H9 (cell line): ENCODE measurements at places on chromosomes 6 and 20.

GRCh38 chr6:20868397-20869096, 334.3 kb downstream of the CDKAL1 start:
- peak; percentile 48 for DNase-seq

DNA sequence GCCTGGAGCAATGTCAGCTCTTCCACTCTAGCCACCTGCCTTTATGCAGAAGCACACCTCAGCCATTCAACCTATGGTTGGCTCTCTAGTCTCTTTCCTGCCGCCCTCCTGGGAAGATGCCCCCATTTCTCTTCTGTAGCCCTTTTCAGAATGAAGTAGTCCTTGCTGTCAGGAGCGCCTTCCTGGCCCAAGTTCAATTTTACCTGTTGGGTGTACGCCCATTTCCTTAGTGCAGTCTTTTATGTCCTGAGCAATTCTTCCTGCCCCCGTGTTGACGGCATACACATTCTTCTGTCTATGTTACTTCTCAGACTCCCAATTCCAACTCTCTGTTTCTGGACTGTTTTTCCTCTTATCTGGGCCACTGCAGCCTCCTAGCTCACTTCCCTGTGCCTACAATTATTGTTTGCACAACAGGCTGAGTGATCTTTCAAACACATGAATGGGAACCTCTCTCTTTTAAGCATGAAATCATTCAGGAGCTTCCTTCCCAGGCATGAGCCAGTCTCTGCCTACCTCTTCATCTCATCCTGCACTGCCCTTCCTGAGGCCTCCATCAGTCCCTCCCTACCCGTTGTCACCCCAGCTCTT, 389.2 kb downstream of the CD83 start:
- no peak for DNase-seq

DNA sequence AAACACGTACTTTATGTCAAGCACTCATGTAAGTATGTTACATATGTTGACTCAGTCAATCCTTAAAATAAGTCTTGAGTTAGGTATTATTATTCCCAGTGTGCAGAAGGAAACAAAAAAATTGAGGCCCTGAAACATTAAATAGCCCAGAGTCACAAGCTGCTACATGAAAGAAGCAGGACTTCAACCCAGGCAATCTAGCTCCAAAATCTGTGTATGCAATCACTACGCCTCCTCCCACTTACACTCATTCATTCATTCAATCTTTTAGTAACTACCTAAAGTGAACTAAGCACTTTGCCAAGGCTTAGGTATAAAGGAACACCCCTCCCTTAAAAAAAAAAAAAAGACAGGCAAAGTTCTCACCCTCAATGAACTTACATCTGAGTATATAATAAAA, 9.3 kb downstream of the ARHGAP18 start:
- DNase-seq, result no peak

GRCh38 chr6:142800240-142800639, 144.7 kb downstream of the HIVEP2 start:
- DNase-seq, result no peak

GRCh38 chr6:107956586-107957307, 1.3 kb downstream of the SEC63 start:
- DNase-seq, result no peak

GRCh38 chr20:61303675-61304074, 51.6 kb downstream of the CDH4 start:
- no peak for DNase-seq

- no peak for DNase-seq
These were observed 21.6 kb upstream of the FKBP5 start for GRCh38 chr6:35710241-35710847.

- peak; percentile 43 for DNase-seq
These were observed 26.2 kb downstream of the SLC16A10 start for GRCh38 chr6:111113336-111114086.

- no peak for DNase-seq
These were observed 31.5 kb downstream of the THBS2 start for GRCh38 chr6:169222126-169222525.

- DNase-seq, result peak; percentile 4
These were observed 95.2 kb downstream of the ANKRD60 start for GRCh38 chr20:58133020-58133808.

DNA sequence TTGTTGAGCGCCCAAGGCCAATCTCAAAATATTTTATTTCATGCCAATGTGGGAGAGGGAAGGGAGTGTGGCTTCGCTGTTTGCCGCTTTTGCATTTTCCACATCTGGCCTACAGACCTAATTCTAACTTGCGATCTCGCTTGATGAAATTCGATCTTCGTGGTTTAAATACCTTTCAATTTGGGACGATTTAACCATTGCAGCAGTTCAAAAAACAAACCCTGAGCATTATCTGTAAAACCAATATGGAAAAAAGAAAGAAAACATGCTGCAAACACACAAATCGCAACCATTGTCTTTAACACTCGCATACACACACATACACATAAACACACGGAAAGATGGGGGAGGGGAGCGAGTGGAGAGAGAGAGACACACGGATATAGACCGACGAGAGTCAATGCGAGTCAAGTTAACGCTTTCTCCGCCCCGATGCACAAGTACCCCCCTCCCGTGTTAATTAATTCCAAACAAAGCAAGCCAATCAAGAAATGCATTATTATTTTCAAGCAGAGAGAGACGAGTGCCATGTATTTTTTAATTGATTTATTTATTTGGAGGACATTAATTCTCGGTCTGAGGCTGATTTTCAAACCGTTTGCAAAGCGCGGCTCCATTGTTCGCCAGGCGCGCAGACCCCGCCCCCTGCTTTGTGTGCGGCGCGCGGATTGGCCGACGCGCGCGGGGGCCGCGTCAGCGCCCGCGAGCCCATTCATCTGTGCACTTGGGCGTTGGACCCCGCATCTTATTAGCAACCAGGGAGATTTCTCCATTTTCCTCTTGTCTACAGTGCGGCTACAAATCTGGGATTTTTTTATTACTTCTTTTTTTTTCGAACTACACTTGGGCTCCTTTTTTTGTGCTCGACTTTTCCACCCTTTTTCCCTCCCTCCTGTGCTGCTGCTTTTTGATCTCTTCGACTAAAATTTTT, at the start of gene MARCKS:
TSS of gene MARCKS (plus strand) at position 721 of the 931 bp plus-strand sequence. CDS start 401 bp downstream, outside the sequence.
- DNase-seq, result peak; percentile 82

DNA sequence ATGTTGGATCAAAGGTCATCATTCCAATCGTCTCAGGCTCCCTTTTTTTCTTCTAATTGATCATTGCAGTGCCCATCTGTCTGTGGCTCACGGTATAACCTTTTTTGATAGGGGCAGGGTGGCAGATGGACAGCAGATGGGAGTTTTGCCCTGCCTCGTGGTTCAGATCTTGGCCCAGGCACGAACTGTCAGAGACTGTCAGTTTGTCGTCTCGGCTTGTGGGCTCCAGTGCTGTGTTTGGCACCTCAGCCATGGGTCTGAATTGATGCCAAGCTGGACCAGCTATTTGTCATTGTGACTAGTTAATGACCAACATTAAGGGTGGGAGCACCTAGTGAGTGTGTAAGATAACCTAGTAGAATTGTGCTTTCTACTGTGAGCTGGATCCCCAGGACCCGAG, 197.6 kb downstream of the PRL start:
- no peak for DNase-seq

DNA sequence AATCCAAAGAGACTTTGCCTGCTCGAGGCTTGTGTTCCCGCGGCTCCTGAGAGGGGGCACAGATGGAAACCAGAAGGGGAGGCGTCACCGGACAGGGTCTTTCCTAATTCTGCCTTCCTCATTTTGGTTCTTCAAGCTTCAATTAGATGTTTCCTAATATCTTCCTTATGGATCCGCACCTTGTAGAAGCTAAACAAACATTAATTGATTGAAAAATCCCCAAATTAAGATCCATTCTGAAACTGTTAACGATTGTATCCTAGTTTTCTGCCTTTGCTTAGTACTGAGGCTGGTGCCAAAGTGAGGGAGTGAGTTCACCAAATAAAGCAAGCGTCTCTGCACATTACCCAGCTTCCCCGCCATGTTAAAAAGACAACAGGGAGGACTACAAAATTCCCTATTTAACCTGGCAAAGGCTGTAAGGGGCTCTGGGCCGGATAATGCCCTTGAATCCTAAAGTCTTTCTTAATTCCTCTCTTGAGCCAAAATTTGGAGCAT, 123.2 kb downstream of the GPX5 start:
- DNase-seq, result no peak

GRCh38 chr6:158408552-158409130, 96.4 kb downstream of the TULP4 start:
- DNase-seq, result no peak

DNA sequence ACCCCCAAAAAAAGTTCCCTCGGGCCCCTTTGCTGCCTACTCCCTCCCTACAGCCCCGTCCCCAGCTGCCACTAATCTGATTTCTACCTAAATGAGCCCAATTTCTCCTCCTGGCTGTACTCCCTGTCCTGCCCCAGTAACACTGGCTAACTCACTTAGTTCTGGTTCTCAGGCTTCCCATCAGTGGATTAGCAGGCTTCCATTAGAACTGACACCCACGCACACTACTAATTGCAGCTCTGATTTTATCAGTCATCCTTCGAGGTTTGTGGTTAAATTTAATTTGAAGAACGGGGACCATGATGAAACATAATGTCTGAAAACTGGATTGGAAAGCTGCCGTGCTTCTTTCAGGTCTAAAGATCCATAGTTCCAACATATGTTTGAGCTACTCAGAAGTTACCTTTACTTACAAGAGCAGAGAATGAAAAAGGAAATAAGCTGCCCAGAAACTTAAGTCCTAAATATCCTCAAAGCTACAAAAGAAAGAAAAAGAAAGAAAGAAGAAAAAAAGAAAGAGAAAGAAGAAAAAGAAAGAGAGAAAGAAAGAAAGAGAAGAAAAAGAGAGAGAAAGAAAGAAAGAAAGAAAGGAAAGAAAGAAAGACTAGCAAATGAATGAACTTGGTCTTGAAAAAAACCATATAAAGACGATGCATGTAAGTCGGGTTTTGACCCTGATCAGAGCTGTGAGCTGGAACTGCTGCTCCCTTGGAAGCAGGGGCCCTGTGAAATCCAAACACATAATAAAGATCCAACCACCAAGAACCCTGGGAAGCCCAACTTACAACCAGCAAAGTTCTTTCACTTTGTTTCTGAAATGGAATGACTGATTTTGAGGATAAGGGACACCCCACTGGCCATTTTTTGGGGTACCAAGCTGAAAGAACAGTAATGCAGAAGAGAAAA, 51.7 kb downstream of the CNKSR3 start:
- DNase-seq, result no peak

DNA sequence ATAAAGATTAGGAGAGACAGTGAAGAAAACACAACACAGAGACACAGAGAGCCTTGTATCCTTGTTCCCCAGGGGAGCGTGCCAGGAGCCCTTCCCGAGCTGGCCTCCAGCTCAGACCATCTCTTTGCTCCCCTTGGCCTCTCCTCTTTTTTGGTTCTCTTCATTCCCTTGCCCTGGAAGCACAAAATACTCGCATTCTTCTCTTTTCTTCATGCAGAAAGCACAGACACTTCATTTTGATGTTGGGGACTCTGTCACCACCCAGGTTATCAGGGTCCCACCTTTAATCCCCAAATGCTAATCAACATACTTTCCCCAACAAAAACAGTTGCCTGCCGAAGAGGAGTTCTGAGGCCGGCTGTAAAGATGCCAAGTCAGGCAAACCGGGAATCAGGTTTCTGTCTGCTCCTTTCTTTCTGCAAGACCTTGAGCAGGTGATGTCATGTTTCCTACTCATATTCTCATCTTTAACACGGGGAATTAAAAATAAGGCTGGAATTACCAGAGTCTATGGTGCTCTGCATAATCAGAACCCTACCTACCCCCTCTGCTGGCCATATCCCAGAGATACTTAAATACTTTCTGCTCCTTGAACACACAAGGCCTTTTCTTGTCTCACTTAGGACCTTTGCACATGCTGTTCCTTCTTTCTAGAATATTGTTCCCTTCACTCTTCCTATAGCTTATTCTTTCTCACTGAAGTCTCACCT, 21.7 kb downstream of the TGM6 start:
- DNase-seq, result no peak

GRCh38 chr6:120260636-120261035, 911.1 kb upstream of the MAN1A1 start:
- no peak for DNase-seq

- DNase-seq, result no peak
These were observed 32.1 kb downstream of the SMLR1 start for GRCh38 chr6:130859161-130859867.

- no peak for DNase-seq
These were observed 7.1 kb downstream of the BMP7 start for GRCh38 chr20:57259121-57259937.

DNA sequence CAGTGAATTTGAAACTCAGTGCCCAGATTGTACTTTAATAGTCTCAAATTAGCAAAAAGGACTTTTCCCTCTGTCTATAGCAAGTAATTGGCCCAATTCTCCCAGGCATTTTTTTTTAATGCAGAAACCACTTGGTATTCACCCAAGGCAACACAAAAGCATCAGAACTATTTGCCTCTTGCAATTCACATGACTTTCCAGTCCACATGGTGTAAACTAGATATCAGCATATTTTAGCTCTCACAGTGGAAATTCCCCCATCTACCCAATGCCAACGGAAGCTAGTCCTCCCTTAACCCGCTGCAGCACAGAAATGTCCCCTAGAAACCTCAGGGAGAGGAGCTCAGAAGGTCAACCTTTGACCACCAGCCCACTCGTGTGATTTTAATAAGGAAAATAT, 103.4 kb upstream of the CDYL start:
- DNase-seq, result no peak

DNA sequence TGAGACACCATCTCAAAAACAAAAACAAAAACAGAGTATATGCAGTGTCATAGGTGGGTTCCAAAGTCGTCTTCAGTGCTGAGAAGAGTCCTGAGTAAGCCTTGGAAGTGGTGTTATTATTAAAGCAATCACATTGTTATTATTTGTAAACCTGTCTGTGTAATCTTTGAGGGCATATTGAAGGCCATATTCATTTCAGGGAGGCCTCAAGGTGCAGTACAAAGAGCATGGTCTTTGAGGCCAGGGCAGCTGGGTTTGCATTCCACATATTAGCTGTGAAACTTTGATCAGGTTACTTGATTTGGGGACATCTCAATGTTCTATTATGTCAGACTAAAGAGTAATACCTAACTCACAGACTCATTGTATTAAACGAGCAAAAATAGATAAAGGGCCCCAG, 139.3 kb upstream of the SOX4 start:
- DNase-seq, result no peak

GRCh38 chr6:111894951-111895350, 21.7 kb upstream of the FYN start:
- no peak for DNase-seq
